ENCODE measurements at places on chromosomes 1 and 21.

GRCh38 chr1:31674626-31675025, 29.2 kb downstream of the COL16A1 start:
- DNase-seq = no peak

GRCh38 chr1:163202833-163203451, at the start of gene RGS5:
TSS of gene RGS5 (minus strand) at chr1:163202916. CDS start at chr1:163202835, 81 bp downstream.
- DNase-seq = peak; percentile 3

DNA sequence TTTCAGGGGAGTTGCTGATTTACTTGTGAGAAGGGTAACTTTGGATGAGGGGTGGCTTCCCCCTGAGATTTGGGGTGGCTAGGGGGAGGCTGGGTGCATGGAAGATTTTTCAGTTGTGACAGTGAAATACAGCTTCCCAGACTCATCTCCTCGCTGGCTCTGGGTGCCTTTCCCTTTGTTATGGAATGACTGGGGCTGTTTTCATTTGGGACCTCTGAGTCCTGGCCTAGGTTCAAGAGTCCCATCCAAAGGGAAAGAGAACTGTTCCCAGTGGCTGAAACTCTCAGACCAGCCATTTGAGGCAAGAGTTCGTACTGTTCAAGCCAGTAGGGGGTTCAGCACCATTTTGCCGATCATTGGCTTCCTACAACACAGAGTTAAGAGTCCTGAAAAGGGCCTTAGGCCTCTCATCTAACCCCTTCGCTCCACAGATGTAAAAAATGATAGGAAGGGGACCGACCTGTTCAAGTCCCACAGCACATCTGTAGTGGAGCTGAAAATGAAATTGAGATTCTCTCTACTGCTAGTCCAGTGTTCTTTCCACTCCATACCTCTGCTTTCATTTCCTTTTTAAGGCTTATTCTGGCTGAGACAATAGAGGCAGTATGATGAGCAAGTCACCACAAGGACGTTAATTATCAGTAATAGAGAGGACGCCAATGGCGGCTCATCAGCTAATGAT, 958 bp downstream of the DDR2 start:
- peak; percentile 39 for DNase-seq

DNA sequence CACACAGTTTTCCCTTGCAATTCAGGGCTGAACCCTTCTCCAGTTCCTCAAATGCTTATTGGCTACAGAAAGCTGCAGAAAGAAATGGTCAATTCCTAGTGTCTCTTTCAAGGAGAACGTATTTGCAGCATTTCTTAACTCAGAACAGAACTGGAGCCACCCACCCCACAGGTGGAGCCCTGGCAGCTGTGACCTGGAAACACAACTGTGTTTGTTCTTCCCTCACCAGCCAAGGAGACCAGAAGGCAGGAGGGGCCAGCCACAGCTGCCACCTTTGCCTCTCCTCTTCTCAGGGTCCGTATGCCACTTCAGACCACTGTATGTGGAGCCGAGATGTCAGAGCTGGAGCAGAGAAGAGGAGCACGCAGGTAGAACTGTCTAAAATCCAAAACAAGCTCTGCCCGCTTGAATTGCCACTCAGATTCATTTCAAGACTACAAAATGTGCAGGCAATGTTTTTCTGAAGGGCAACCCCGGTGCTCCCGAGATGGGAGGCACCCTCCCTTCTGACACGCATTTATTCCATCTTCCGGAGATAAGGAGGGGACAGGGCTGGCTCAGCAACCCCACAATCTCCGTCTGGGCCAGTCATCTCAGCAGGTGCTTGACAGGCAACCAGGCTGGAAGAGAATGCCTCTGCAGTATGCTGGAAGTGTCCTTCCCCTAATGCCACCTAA, 16.7 kb downstream of the CD247 start:
- no peak for DNase-seq

DNA sequence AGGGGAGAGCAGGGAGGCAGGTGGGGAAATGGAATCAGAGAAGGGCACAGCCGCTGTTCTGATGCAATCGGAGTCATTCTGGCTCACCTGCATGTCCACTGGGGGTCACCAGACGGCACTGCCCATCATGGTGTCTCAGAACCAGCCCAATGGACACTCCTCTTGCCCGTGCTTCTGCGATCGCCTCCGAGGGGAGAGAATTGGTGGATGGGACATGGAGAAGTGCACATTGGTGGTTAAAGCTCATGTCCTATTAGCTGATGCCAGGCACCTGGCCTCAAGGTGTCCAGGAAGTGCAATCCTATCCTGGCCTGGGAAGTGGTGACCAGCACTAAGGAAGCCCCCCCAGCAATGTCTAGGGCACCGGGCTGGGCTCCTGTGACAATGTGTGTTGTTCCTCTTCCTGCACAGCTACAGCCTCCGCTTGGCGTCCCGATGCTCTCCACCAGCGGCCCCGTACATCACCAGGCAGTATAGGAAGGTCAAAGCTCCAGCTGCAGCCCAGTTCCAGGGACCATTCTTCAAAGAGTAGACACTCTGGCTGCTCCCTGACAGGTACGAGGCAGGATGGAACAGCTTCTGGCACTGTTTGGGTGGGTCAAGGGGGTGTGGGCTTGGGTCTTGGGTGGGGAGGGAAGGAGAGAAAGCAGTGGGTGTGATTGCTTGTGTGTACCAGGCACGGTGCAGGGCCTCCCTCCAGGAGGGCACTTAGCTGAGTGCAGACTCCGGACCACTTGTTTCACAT, 116.2 kb downstream of the PRDM2 start:
- DNase-seq = no peak

- no peak for DNase-seq
Observed at GRCh38 chr1:176566004-176566975, 103.3 kb downstream of the PAPPA2 start.

DNA sequence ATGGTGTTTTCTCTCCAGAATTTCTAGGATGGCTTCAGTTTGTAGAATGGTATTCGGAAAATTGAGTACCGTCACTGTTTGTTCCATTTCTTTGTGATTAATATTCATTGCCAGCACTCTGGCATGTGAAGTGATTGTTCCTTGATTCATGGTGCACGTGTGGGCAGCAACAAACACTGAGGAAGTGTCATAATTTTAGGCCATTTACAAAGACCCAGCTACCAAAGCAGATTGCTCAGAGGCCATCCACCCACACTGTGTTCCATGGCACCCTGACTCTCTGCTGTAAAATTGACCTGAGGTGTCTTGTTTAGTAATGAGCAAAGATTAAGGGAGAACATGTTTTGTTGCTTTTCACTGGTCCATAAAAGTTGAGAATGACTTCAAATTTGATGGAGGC, 250.9 kb upstream of the FMN2 start:
- DNase-seq = no peak

DNA sequence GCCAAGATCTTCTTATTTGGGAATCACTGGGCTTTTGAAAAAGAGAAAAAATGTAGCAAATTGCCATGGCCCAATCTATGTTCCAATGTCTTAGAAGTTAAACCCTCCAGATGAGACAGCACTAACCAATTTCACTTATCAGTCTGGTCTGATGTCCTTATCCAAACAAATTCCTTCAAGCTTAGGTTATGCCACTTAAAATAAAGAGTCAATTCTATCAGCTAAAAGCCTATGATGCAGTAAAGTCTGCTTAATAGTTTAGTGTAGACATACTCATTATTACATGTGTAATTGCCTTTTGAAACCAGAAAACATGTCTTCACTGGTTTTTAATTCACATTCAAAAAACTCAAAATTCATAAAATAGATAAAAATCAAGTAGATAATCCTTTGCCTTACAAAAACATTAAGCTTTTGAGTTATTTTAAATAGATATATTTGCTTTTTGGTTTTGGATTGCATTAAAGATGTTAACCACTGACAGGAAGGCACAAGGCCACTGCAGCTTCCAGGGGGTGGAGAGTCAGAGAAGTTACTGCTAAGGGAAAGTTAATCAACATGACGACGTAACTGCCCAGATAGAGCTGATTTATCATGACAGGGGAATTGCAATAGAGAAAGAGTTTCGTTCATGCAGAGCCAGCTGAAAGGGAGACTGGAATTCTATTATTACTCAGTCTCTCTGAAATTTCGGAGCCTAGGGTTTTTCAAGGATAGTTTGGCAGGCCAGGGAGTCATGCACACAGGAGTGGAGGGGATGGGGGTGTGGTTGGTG, 106.1 kb downstream of the MAP3K21 start:
- DNase-seq = no peak

DNA sequence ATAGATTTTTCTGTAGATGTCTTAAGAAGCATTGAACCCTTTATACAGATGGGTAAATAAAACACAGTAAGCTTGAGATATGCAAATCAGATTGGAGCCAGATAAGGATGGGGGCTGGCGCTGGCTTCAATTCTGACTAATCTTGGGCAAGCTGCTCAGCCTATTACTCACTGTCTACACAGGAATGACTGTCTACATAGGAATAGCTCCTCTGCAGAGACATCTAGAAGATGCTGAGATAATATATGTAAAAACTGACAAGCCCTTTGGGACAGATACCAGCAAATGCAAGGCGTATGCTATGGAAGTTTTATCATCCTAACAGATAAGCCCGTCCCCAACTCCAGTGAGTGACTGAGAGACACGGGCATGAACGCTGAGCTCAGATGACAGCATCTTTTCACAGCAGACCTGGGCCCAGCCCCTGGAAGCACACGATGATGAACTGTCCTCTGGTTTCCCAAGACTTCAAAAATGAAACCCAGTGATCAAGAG, 1.7 kb downstream of the CLDN14 start:
- peak; percentile 99 for DNase-seq

GRCh38 chr1:160814856-160815255, 18.9 kb downstream of the LY9 start:
- DNase-seq = no peak

DNA sequence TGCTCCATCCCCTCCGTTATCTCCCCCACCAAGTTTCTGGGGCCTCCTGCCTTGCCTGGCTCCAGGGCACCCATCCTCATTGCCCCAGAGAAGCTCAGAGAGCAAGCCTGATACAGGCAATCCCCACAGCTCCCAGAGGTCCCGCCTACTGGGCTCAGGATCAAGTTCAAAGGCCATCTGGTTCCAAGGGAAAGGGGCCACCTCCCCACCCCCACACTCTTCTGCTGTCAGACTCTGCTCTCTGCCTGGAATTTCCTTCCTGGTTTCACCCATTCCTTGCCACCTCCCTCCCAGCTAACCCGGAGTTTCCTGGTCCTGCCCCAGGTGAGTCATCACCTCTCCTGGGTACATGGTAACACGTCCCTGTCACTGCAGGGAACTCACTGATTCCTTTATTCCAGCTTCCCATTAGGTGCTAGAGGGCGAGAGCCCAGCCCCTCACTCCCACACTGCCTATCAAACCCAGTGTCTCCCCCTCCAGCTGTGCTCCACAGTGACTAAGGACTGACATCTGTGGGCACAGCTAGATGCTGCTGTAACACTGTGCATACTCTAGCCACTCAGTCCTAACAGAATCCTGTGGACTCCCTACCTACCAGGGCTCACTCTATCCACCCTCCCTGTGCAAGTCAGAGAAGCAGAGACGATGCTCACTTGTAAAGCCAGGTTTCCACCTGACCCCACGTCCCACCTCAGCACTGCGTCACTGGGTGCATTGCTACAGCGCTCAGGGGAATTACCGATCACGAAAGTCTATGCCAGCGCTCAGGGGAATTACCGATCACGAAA, 21.8 kb downstream of the RSPH1 start:
- no peak for DNase-seq

- DNase-seq = no peak
Observed at GRCh38 chr1:116948046-116948445, 38.3 kb downstream of the PTGFRN start.

GRCh38 chr1:229325853-229326487, 16.9 kb downstream of the CCSAP start:
- DNase-seq = no peak

DNA sequence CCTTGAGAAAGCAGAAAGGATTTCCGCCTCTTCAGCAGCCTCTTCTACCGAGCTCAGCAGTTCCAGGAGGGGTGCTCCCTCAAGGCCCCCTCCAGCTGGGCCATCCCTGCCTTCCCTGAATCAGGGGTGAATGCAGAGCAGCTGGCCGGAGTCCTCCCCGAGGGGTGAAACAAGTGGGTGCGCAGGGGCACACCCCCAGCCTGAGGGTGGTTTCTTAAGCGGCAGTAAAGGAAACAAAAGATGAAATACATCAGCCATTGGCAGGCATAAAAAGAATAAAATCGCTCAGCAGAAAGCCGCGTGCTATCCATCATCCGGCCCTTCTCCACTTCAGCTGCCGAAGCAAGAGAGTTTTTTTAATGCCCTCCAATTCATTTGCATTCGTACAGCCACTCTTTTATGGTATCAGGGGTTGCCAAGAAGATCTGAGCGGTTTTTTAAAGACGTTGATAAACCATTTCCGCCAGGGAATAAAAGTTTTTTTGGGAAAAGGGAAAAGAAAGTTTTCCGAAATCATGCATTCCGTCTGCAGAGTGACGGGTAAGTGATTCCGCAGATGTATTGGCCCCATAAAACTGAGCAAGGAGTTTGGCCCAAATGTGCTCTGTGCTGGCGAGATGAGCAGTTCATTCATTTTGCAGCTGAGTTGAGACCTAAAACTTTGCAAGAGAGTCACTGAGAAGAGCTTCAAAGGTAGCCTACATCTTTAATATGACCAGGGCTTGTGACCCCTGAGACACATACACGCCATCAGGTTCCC, 73.7 kb upstream of the ZC3H12A start:
- DNase-seq = no peak

- no peak for DNase-seq
Observed at GRCh38 chr1:111234258-111234657, 6.7 kb downstream of the CHI3L2 start.

- DNase-seq = no peak
Observed at GRCh38 chr1:241706257-241706656, 54.2 kb downstream of the WDR64 start.

GRCh38 chr1:163174524-163175437, 27.9 kb downstream of the RGS5 start:
- DNase-seq = peak; percentile 71

- DNase-seq = peak; percentile 52
Observed at GRCh38 chr1:173255214-173255813, 48.2 kb upstream of the TNFSF4 start.

Measured in brain microvascular endothelial cell (primary cell).